ENCODE measurements at places on chromosomes 5 and 9.
A peak's percentile ranks its signal among the peaks of the same experiment; 100 is the strongest.

DNA sequence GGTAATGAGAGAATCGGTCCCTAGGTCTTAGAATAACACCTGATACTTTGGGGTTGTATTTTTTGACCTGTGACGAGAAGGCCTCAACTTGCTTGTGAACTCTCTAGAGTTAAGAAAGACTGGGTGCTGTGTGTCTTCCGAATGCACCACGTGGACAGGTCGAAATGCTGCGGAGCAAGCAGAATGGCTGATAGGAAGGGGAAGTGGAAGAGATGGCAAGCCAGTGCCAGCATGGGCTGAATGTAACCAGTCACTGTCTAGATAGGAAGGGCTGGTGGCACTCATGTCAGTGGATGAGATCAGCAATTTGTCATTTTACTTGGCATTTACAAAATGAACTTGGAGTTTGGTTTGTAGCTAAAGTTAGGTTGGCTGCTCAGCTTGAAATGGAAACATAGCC is 5.6 kb downstream of the OTULINL start:
- H3K27ac ChIP-seq: peak overlapping the region; percentile 74
- DNase-seq: no peak
- H3K36me3 ChIP-seq: no peaks in the 10 kb centered on the region
- no peak overlapping the region for H3K4me3 ChIP-seq

DNA sequence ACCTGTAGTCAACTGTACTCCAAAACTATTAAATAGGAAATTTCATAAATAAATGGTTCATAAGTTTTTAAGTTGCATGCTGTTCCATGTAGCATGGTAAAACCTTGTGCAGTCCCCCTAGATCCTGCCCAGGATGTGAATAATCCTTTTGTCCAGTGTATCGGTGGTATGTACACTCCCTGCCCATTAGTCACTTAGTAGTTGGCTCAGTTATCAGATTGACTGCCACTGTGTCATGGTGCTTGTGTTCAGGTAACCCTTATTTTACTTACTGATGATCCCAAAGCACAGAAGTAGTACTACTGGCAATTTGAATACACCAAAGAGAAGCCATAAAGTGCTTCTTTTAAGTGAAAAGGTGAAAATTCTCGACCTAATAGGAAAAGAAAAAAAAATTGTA is 134.2 kb downstream of the RNF180 start:
- no peak overlapping the region for H3K27ac ChIP-seq
- no peaks in the 10 kb centered on the region for H3K4me1 ChIP-seq
- H3K36me3 ChIP-seq: no peaks in the 10 kb centered on the region
- no peaks in the 10 kb centered on the region for H3K27me3 ChIP-seq

DNA sequence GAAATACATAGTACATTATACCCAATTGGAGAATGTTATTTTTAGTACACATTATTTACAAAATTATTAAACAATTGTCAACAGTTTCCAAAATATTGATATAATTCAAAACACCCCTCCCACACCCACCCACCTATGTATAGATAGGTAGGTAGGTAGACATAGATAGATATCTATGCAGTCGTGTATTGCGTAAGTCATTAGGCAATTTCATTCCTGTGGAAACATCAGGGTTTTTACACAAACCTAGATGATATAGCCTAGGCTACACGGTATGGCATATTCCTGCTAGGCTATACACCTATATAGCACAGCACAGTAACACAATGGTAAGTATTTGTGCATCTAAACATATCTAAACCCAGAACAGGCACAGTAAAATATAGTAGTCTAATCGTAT is 377.3 kb downstream of the ANXA1 start:
- no peaks in the 10 kb centered on the region for H3K27me3 ChIP-seq
- H3K27ac ChIP-seq: no peak overlapping the region

GRCh38 chr9:112274600-112274999 is 58.8 kb downstream of the PTBP3 start:
- H3K27me3 ChIP-seq: no peaks in the 10 kb centered on the region
- H3K4me1 ChIP-seq: peaks cover 6% of the 10 kb centered on the region

DNA sequence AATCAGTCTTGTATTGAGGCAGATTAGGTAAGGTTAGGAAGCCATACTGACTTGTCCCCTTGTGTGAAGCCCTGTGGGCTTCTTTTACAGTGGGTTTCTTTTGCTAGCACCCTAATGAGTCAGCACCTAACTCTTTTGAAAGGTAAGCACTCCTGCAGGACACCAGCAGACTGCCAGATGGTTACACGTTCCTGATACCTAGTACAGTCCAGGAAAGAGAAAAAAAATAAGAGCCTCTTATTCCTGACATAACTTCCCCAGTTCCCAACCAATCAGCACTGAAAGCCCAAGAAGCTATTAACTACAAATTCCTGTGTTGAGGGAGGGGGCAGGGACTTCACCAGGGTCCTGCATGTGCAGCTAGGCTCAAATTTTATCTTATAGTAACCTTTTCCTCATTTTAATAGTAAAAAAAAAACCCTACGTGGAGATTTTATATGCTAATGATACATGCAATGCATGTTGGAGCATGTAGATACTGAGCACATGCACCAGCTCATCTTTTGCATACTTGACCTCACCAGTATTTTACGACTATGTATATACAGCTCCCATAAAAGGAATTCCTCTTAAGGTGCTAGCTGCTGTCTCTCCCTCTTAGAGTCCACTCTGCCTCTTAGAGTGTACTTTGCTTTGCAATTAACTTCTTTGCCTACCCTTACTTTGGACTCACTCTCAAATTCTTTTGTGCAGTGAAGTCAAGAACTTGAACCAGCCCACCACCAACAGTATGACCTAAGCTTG is 84.7 kb upstream of the RORB start:
- no peaks in the 10 kb centered on the region for H3K27me3 ChIP-seq
- no peaks in the 10 kb centered on the region for H3K36me3 ChIP-seq
- no peak overlapping the region for H3K27ac ChIP-seq
- DNase-seq: no peak

DNA sequence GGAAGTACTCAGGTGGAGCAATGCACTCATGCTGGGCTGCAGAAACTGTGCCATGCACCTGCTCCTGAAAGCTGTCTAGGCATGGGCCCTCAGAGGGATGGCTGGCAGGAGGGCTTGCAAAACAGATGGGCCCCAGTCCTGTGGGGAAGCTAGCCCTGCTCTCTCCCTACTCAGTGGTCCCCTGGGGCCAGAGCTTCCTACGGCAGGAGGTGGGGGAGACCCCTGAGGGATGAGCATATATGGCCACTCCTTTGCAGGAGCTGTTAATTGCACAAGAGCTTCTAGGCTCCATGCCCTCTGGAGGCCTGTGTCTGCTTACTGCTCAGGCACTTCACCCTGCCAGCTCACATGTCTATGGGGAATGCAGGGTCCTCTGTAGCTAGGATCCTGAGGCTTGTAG is 545.3 kb upstream of the PTPRD start:
- no peaks in the 10 kb centered on the region for H3K27me3 ChIP-seq
- no peaks in the 10 kb centered on the region for H3K4me1 ChIP-seq
- no peak for DNase-seq
- H3K27ac ChIP-seq: no peak overlapping the region

- H3K36me3 ChIP-seq: peaks cover 20% of the 10 kb centered on the region
- H3K27me3 ChIP-seq: no peaks in the 10 kb centered on the region
- peak overlapping the region; percentile 27 for H3K27ac ChIP-seq
- DNase-seq: peak; percentile 72
- peaks cover 17% of the 10 kb centered on the region for H3K4me1 ChIP-seq
These were observed 294.1 kb downstream of the ARHGAP26 start for GRCh38 chr5:143064218-143064641.

GRCh38 chr5:32538031-32538547 is 47.3 kb upstream of the SUB1 start:
- H3K27ac ChIP-seq: no peak overlapping the region
- H3K36me3 ChIP-seq: no peaks in the 10 kb centered on the region
- no peaks in the 10 kb centered on the region for H3K27me3 ChIP-seq

- H3K27ac ChIP-seq: no peak overlapping the region
- H3K27me3 ChIP-seq: no peaks in the 10 kb centered on the region
- DNase-seq: peak; percentile 21
- no peaks in the 10 kb centered on the region for H3K4me1 ChIP-seq
These were observed 1495.6 kb upstream of the CDH6 start for GRCh38 chr5:29697785-29698414.

GRCh38 chr5:140840978-140841962 is at the start of gene PCDHA8:
TSS of gene PCDHA8 (plus strand) at chr5:140841187. CDS start at chr5:140841322, 135 bp downstream.
- H3K27me3 ChIP-seq: peaks cover 6% of the 10 kb centered on the region
- no peak within 1 kb of the TSS for H3K4me3 ChIP-seq
- DNase-seq: no peak
